AG04450 (cell line): ENCODE measurements at places on chromosomes 5 and 9.
A peak's percentile ranks its signal among the peaks of the same experiment; 100 is the strongest.

DNA sequence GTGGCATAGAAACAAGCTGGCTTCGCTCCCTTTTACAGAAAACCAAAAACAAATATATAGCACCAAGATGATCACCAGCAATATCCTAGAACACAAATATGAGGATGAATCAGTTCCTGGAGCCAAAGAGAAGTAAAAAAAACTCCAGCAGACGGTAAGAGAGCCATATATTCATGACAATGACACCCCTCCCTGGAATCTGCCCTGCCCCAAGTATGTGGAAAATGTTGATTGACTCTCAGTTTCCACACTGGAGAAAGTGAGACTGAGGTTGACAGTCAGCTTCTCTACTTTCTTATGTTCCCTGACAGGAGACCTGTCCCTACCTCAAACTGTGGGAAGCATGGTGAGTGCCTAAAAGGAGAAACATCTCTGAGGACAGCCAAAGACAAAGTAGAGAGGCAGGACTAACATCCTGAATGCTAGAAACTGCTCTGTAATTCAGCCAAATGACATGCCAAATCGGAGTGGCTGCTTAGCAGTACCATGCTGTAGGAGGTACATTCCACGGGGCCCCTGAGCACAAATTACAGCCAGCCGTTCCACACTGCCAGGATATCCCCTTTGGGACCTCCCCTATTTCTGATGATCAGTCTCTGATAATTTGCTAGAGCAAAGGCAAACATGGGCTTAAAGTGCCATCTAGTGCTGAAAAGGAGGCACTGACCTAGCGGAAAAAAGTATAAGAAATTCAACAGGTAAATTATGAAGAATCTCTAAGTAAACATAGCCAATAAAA, 424.0 kb upstream of the RGMB start:
- no peak for DNase-seq

- no peak for DNase-seq
Measured at GRCh38 chr5:174733091-174733690, 8.8 kb downstream of the MSX2 start.

GRCh38 chr5:157288405-157289163, 22.7 kb downstream of the CYFIP2 start:
- DNase-seq, result no peak

DNA sequence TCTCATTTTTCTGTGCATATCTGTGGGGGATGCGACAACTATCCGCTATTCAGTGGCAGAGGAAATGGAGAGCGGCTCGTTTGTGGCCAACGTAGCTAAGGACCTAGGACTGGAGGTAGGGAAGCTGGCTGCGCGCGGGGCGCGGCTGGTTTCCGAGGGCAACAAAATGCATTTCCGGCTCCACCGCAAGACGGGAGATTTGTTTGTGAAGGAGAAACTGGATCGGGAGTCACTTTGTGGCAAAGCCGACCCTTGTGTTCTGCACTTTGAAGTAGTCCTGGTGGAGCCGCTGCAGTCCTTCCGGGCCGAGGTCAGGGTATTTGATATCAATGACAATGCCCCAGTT, 320 bp downstream of the PCDHB1 start:
- DNase-seq, result no peak

DNA sequence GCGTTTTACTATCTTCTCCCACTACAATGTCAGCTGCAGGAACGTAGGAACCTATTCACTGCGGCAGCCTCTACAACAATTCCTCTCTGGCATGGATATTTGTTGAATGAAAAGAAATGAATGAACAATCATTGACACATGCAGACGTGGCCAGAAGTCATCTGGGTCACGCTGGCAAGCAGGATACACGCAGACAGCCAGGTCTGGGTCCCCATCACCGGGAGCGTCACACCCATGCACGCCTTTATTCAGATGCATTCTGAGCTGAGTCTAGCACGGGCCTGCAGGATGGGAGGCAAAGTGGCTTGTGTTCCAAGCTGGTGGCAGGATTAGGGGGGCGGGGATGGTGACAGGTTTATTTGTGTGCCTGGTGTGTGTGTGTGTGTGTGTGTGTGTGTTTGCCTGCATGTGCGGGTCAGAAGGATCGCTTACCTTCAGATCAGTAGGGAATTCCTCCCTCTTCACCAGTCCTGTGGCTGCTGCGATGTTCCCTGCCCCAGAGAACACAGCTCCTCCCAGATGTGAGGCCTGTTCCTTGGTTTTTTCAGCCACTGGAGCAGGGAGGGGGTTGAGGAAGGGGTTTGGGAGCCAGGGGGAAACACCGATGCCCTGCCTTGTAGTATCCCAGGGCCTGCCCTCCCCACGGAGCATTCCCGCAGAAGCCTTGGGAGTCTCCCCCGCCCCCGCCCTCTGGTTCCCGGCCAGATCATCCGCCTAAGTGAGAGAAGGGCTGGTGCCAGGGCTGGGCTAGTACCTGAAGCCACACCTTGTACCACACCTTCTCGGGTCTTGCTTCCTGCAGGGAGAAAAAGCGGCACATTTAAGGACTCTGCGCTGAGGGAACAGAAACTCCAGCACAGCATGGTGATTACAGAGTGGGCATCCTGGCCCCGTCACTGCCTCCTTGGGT, 4.1 kb downstream of the SNCB start:
- DNase-seq, result no peak

DNA sequence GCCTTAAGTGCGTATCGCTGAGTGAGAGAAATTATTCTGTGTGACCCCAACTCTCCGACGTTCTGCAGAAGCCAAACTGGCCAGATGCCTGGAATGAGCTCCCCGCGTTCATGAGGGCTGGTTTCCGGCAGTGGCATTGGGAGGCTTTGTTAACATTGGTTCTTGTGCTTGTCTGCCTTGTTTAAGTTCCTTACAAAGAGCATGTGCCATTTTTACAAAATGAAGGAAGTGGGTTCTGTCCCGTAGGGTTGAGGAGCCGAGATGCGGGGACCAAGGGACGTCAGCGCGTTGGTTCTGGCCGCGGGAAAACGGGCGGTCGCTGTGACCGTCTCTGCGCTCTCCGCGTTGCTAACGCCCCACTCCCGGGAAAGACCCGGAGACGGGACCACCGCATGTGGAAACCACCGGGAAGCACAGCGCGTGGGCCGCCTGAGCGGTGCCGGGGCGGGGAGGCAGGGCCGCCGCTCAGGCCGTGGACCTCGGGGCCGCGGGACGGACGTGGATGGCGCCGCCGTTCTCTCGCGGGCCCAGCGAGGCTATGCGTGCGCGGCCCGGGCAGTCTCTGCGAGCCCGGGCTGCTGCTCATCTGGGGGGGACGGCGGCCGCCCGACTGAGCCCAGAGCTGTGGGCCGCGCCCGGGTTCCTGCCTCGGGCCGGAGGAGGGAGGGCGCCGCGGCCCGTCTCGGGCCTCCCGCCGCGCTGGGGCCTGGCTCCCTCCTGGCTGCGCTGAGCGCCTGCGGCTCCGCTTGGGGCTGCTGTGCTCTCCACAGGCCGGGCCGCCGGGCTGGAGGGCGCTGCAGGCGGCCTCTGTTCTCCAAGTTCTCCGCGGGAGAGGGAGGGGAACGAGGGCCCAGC, 13.4 kb downstream of the RABL6 start:
- DNase-seq, result no peak

- no peak for DNase-seq
Measured at GRCh38 chr5:168469816-168470215, 16.5 kb upstream of the RARS1 start.

DNA sequence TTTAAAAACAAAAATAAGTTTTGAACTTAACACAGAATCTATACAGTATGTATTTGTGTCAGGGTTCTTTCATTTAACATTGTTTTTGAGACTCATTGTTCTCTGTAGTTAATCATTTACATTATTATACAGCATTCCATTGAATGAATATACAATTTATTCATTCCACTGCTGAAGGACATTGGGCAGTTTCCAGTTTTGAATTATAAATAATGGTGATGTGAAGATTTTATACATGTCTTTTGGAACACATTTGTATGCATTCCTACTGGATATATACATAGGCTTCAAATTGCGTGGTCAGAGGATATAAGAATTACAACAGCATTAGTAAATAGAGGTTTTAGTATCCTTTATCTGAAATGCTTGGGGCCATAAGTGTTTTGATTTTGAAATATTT, 72.0 kb downstream of the CEP120 start:
- peak; percentile 21 for DNase-seq

DNA sequence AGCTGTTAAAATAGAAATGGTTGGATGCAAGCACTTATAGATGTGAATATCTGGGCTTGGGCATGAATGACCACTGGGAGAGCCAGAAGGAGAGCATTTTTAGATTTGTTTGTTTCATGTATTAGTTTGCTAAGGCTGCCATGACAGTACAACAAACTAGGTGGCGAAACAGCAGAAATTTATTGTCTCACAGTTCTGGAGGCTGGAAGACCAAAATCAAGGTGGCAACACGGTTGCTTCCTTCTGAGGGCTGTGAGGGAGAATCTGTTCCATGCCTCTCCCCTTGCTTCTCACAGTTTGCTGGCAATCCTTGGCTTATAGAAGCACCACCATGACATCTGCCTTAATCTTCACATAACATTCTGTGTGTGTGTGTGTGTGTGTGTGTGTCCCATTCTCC, 20.2 kb upstream of the CDC23 start:
- no peak for DNase-seq

DNA sequence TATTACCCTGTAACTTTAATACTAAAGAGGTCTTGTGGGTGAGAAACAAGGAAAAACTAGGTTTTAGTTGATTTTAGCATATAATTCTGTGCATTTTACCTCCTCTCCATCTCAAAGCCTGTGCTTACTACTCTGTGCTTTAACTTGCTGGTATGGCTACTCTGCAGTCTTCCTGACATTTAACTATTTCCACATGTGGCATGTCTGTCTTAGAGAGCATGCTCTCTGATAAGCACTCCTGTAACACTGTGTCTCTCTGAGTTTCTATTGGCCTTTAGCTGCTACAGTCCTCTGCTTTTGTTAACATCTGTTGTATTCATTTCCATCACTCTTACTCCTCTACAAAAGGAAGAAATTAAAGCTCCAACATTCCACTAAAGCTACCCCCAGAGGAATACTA, 418.3 kb downstream of the RAB3C start:
- no peak for DNase-seq

DNA sequence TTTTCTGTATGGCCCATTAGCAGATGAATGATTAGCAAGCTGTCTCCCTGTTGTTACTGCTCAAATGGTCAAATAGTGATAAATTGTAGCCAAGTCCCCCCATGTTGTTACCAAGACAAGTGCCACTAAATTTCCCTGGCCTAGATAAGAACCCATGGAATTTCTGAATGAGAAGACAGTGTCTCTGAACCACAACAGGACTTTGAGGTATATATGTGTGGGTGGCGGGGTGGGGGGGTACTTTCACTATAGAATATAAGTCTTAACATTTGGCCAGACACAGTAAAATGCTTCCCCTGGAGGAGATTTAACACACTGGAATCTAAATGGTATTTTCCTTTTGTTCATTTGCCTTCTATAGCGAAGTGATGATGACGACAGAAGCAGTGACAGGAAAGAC, 28.7 kb downstream of the XPA start:
- DNase-seq, result no peak
